Dermis blood vessel endothelial cell (primary cell): ENCODE measurements at places on chromosomes 13 and 19. TPM values are rescaled to one million over a fixed set of nuclear protein-coding genes. Genes with fewer than 3 reads are reported as not detected.
A peak's percentile ranks its signal among the peaks of the same experiment; 100 is the strongest.

GRCh38 chr19:6260376-6260775 is 19.4 kb downstream of the MLLT1 start:
- DNase-seq, result no peak

DNA sequence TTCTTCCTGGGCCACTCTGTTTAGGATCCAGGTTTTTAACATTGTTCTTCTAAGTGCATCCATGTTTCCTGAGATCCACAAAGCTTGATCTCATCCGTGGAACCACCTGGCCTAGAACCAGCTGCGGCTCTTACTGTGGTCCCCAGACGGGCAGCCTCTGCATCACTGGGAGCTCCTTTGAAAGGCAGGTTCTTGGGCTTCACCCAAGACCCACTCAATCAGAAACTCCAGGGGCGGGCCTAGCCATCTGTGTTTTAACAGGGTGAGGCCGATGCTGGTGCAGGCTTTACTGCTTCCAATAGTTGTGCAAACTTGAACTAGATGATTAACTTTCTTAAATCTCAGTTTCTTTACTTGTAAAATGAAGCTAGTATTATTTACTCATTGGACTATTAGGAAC is 605.7 kb downstream of the FGF9 start:
- DNase-seq, result no peak

GRCh38 chr19:31071136-31071855 is 277.9 kb downstream of the TSHZ3 start:
- no peak for DNase-seq

GRCh38 chr19:53112286-53112685 is 9.1 kb upstream of the ZNF160 start:
- peak; percentile 14 for DNase-seq

DNA sequence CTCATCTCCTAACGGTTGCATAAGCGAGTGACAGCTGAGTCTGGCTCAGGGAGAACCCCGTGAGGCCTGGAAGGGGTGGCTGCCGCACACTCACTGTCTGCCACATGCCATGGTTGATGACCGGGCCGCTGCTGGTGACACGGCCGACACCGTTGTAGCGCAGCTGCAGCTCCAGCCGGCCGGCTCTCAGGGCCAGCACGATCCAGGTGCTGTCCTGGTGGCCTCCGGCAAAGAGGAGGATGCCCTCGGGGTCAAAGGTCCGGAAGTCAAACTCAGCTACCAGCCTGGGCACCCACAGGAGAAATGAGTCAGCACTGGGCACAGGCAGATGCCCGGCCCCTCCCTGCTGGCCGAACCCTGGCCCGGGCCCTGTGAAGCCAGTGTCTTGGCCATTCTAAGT is 31.7 kb downstream of the GAS6 start:
- no peak for DNase-seq

GRCh38 chr19:34126966-34127365 is 45.3 kb upstream of the LSM14A start:
- no peak for DNase-seq

GRCh38 chr13:99385940-99386339 is 78.7 kb upstream of the GPR183 start:
- no peak for DNase-seq

DNA sequence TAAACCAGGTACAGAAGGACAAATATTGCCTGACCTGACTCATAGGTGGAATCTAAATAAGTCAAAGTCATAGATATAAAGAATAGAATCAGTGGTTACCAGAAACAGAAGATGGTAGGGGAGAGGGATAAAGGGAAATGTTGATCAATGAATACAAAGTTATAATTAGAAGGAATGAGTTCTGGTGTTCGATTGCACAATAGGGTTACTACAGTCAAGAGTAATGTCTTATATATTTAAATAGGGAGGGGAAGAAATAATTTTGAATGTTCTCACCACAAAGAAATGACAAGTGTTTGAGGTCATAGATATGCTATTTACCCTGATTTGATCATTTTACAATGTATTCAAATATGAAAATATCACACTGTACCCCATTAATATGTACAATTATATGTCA is 1541.2 kb downstream of the SLITRK1 start:
- DNase-seq, result no peak

DNA sequence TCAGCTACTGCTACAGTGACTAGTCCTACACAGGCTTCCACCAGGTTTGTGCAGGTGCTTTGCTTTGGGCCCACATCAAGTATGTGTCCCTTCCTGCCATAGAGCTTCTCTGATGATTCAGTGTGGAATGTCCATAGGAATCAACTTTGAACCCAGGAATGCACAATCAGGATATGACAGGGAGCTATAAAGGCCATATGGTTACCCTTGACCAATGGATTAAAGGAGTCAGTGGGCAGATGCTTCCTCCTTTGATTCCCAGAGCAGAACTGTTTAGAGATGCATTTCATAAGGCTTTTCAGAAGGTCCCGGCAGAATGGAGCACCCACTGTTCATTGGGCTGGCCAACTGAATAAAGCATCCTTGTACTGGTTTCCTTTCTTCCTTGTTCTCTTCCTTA is 145.2 kb upstream of the WASF3 start:
- peak; percentile 96 for DNase-seq

Gene SIAH3
- under 0.01 TPM in 1 of 2 replicates, not detected in the other for total RNA-seq

Gene FSD1
- total RNA-seq, result 7.0 and 11.0 TPM in 2 replicates
